Liver (tissue), 10 donors: ENCODE measurements at places on chromosomes 5 and 9.

GRCh38 chr9:92327283-92327850, 1.6 kb downstream of the CENPP start:
- no peak for DNase-seq

DNA sequence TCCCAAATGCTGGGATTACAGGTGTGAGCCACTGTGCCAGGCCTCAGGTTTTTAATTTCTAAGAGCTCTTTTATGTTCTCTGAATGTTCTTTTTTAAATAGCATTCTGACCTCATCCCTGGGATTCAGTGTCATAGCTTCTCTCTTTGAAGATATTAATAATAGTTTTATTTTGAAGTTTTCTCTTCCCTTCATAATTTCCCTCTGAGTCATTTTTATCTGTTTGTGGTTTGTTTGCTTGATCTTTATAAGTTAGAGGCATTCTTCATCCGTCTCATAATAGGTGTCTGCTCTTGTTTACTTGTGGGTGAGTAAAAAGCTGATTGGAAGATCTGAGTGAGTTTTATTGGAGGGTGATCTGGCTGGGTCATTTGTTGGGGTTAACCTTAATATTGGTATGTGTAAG, 12.5 kb upstream of the MAMDC2 start:
- DNase-seq = no peak

- no peak for DNase-seq
These were observed 140.4 kb downstream of the ESM1 start for GRCh38 chr5:54844905-54845566.

GRCh38 chr5:148820461-148821395, 5.7 kb upstream of the ADRB2 start:
- DNase-seq = no peak

DNA sequence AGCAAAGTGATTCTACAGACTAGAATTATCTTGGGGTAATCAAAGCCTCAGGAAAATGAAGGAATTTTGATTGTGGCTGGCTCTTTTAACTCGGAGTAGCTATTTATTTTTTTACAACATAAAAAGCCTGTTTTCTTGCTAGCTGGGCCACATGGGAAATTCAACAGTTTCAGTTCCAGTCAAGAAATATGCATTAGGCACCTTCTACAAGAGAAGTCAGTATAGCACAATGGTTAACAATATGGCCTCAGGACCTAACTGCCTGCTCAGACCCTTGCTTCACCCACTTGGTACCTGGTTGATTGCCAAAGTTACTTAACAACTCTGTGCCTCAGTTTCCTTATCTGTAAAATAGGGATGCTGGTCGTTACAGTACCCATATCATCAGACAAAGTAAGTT, 586.2 kb downstream of the ZNF608 start:
- no peak for DNase-seq

DNA sequence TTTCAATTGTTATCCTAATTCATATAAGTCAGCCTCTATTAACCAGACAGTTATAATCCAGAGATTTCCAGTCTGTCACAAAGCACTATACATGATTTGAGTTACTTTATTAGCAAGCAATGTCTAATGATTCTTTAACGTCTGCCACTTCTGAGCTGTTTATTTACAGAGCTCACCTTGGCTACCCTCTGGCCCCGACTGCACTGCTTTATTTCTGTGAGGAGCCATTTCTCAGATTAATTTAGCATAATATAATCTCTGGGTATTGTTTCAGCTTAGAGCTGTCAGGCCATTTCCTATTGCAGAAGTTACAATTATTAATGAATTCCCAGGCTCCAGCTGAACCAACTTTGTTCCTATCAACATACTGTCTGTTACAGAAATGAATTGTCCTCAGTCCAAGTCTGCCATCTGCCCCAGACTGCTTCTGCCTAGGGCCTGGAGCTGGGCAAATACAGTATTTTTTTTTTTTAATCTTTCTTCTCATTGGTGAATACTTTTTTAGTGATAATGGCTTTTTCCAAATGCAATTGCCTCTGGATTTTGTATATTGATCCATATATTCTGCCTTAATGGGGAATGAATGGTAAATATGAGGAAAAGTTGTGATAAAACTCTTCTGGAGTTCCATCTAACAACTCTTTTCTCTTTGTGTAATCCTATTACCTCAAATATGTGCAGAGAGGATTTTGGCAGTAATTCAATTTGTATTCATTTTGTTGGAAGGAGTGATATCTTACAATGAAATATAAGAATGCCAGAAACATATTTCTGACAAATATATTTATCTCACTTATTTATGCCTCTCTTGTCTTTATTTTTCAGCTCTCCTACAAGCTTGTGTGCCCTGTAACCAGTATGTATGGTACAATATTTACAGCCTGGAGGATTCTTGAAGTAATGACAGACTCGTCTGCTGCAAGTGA, 104.7 kb downstream of the FOCAD start:
- DNase-seq = no peak

GRCh38 chr9:19199012-19199411, 31.5 kb upstream of the DENND4C start:
- DNase-seq = no peak

DNA sequence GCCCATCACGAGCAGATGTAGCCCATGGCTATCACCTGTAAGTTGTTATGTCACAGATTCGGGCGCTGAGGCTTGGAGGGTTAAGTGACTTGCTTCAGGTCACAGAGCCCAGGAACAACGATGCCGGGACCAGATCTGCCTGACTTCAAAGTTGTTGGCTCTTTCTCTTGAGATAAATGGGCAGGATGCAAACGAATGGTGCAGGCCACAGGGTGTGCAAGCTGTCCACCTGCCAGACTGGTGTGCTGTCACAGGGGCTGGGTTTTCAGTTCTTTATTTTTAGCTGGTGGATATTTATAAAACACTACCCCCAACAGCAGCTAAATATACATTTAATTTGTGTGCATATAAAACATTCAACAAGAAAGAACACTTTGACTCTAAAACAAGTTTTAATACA, 17.7 kb upstream of the PHYKPL start:
- no peak for DNase-seq

DNA sequence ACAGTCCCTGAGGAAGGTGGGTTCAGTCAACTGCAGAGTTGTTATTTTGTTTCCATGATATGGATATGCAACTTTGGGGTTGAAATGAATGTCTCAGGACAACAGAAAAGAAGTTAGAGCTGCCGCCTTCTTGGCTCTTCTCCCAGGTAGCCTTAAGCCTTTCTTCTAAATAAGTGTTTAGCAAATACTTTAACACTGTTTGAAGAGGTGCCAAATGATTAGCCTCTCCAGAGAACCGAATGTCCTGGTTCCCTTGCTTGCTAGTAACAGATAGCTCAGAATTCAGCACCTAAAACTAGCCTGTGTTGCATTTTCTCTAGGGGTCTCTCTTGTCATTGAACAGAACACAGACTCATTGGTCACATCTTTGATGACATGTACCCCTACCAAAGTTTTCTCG, 127.7 kb upstream of the PIK3R1 start:
- DNase-seq = no peak
